RWPE1 (cell line): ENCODE measurements at places on chromosomes 3 and 15.
A peak's percentile ranks its signal among the peaks of the same experiment; 100 is the strongest.

DNA sequence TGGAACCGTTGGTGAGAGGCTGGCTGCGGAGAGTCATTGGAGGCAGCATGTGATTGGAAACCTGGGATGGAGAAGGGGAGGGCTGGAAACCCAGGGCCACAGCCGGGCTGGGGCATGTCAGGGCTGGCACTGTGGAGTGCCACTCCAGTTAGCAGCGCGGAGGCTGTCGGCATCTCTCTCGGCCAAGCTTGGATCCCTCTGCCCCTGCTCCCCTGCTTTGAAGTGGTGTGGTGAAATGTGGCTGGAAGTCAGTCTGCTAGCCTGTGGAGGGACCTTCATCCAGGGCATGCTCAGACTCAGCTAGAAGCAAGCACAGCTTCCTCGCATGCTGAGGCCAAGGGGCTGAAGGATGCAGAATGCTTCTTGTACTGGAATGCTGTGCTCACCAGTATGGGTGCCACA is 13.5 kb downstream of the SLCO3A1 start:
- peak; percentile 82 for DNase-seq

DNA sequence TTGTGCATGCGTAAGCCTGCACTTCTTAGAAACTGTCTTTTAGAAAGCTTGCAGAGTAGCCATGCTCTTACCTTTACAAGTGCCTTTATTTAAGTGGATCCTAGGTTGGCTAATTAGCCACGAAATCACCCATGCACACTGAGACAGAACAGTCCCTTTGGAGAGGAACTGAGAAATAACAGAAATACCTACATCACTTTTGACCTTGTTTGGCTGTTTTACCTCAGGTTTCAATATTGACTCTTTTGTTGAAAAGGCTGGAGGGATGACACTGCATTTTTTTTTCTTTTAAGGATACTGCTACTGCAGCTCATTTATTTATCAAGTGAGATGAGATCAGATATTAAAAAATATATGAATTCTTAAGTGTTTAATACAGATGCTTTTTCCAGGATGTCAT is 155.6 kb upstream of the GOLIM4 start:
- no peak for DNase-seq

- no peak for DNase-seq
Measured at GRCh38 chr15:43735416-43735815, 10.8 kb upstream of the PDIA3 start.

DNA sequence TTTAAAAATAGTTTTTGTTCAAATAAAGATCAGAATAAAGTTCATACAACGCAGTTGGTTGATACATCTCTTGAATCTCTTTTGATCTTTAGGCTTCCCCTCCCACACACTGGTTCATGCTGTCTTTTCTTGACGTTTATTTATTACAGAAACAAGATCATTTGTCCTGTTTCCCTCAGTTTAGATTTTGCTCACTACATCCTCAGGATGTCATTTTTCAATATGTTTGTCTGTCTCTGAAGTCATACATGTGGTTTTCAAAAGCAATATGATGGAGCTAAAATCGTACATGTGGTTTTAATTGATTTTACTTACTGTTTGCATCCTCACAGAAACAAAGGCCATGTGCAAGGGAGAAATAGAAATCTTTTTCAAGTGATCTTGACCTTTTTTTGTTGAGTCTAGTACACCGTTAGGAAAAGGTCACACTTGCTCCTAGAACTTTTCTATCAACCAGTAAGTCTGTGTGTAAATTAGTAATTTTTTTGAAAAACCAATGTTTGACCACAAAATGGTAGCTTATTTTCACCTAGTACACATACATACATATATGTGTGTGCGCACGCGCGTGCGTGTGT is 63.7 kb upstream of the SENP5 start:
- no peak for DNase-seq

DNA sequence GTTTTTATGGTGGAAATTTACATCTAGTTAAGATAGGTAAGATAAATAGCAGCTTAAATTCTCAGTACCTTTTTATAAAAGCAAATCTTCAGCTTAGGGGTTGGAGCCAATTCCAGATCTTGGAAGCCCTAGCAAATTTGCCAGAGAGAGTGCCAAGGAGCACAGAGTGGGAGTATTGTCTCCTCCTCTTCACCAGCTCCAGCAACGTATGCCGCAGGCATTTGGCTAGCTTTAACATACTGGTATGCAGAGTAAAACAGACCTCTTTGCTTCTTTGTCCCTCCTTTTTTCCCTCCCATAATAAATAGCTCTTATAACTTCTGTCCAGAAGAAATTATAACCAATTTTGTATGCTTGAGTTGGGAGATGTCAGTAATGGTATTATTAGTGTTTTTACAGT is 140.4 kb downstream of the DIPK2A start:
- no peak for DNase-seq

DNA sequence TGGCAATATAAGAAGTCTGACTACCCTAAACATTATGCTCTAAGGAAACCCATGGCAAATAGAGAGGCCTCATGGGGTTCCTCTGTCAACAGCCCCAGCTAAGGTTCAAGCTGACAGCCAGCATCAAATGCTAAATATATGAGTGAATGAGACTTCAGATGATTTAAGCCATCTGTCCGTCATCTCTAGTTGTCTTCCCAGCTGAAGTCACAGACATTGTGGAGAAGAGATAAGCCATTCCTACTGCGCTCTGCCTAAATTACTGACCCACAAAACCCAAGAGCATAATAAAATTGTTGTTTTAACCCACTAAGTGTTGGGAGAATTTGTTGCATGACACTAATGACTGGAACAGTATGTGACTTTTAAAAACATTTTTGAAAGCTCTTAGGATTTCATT is 87.3 kb upstream of the IGSF10 start:
- no peak for DNase-seq

DNA sequence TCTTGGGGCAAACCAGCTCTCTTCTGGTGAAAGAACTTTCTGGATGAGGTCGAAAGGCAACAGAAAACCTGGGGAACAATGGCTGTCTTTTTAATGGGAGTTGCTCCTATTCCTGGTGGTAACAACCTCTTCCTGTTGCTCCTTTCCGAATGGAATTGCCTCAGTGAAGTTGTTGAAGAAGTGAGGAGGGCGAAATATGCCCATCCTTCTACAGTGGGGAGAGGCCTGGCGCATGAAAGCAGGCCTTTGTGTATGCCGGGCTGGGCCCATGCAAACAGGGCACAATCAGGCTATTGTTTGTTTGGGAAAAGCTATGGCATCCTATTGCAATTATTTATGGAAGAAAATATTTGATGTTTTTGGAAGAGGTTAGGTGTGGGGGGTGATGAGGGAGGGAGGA is 166.9 kb downstream of the IGF1R start:
- no peak for DNase-seq

- no peak for DNase-seq
Measured at GRCh38 chr3:40608091-40608490, 83.3 kb downstream of the ZNF621 start.

- DNase-seq, result no peak
Measured at GRCh38 chr15:39860871-39861270, 59.2 kb downstream of the GPR176 start.

DNA sequence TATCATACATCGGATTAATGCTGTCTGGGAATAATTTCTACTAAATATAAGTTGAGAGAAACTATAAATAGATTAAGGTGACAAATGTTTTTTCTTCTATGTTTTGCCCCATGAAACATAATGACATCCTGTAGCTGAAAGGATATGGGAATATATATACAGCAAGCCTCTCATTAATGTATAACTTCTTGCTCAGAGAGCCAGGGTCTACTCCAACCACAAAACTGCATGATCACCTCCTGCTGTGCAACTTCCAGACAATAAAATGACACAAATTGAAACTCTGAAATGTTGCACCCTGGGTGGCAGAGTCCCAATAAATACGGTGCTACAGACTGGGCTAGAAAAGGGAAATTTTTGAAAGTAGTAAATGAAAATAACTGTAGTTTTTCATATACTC is 571.9 kb upstream of the CBLB start:
- no peak for DNase-seq

DNA sequence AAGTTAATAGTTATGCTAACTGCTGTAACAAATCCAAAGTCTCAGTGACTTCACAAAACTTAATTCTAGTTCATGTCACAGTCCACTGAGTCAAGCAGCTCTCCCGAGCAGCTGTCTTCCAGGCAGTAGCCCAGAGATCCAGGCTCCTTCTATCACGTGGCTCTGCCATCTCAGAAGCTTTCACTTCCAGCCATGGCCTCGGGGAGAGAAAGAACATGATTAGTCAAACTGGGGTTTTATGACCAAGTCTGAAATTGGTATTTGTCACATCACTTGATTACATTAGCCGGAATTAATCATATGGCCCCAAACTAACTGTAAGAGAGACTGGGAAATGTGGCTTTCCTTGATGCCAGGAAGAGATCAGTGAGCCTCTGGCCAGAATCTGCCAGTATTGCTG is 70.2 kb upstream of the DGKG start:
- DNase-seq, result no peak

DNA sequence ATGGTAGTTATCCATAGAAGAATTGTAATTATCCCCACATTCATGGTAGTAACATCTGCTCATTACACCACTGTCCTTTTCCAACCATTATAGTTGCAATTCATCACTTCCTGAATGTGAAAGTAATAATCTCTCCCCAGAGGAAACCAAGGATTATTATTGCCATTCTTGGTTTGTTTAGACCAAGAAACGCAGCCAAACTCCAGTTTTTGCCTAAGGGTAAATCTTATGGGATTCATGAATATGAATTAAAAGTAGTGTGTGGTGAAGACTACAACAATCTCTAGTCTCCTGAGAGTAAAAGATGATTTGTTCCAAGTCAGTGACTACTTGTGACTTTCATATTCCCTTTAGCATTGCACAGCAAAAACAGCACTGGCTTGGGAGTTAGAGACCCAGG is 45.7 kb upstream of the ABI3BP start:
- no peak for DNase-seq

DNA sequence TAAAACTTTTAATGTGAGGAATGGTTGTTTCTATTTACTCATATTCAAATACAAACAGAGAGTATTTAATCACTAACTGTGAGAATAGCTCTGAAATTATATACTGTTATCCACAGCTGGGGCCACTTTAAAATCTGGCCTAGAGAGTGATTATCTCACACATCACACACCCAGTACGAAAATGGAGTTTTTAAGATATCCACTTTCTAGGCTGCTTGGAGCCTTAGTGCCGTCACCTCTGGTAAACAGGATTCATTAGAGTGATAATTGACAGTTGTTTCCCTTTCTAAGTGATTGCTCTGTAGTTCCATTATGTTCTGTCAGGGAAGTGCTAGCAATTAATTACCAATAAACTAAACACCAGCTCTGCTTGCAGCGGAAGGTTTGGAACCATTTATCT is 942.4 kb downstream of the FHIT start:
- DNase-seq, result no peak

GRCh38 chr3:124296406-124296805 is 304.5 kb upstream of the ROPN1 start:
- DNase-seq, result no peak

DNA sequence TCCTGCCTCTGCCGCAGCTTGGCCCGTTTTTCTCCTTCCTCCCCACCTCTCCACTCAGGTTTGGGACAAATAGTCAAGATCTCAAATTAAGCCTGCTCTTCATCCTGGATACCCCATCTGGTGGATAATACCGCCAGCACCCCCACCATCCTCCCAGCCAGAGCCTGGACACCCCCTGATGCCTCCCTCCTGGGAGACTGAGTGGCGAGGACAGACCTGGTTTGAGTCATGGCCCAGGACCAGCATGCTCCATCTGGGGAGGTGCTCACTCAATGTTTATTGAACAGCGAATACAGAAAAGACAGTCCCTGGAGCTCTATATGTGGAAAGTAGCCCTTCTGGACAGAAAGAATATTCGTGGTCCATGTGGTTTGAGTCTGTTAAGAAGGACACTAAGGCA is 23.3 kb downstream of the CTSH start:
- no peak for DNase-seq

DNA sequence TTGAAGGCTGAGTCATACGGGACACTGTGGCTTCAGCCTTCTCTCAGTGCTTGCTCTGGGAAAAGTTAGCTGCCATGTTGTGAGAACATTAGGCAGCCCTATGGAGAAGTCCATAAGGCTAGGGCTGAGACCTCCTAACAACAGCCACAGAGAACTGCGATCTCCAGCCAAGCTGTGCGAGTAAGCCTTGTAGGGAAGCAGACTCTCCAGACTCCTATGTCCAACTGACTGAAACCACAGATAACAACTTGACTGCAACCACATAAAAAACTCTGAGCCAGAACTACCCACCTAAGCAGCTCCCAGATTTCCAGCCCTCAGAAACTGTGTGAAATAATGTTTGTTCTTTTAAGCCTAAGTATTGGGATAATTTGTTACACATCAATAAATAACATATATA is 40.7 kb downstream of the DENND6A start:
- no peak for DNase-seq

DNA sequence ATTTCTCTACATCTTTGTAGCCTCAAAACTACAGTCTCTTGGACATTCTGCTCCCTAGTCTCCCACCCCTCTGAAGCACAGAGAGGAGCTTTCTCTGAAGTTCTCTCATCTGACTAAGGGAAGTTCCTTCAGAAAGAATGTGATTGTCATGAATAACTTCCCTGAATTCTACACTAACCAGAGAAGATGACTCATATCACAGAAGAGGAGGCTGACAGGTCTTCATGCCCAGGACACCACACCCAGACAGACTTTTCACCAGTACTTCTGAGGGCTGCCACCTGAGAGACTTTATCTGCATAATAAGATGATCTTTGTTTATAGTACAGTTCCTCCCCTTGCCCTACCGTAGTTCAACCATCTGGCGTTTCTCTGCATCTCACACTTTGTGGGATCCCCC is 52.8 kb downstream of the CDIN1 start:
- DNase-seq, result peak; percentile 76

- DNase-seq, result no peak
Measured at GRCh38 chr3:157534725-157535161, 31.5 kb upstream of the VEPH1 start.

GRCh38 chr15:79265167-79265566 is 17.4 kb upstream of the ANKRD34C start:
- DNase-seq, result peak; percentile 42

DNA sequence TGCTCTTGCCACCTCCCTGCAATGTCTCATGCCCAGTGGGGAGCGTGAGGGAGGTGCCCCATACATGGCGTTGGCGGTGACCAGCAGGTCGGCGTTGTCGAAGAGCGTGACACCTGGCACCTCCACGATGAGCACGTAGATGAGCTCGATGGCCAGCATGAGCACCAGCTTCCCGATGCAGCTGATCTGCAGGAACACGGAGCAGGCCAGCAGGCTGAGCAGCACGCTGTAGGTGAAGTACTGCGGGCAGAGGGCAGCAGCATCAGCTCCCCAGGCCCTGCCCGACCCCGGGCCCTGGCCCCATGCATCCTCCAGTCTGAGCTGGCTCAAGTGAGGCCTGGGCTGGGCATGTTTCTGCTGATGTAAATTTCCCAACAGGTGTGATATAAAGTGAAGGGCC is 98.3 kb downstream of the SEC22A start:
- no peak for DNase-seq
